Stimulated activated CD8-positive, alpha-beta memory T cell treated with anti-CD3 and anti-CD28 coated beads, Interleukin-2, amount 100 ng/mL, for 1 hour (primary cell): ENCODE measurements at places on chromosomes 7 and 10.

DNA sequence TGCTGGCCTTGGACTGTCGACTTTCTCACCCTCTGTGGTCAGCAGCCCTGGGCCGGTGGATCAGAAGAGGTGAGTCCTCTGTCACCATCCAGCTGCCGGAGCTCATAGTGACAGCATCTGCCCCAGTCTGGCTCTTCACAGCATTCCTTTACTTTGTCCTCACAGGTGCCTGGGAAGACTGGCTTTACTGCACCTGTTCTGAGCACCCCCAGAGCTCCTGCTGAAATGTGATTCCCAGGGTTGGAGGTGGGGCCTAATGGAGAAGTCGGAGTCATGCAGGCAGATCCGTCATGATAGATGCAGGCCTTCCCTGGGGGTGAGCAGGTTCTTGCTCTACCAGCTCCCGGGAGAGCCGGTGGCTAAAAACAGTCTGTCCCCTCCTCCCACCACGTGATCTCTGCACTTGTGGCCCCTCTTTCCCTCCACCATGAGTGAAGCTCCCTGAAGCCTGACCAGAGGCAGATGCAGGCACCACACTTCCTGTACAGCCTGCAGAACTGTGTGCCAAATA, 171.5 kb downstream of the ZMYND11 start:
- no peak for DNase-seq

- DNase-seq, result no peak
These were observed 106.1 kb downstream of the CRPPA start for GRCh38 chr7:16315280-16315679.

GRCh38 chr10:60197206-60197605, 192.5 kb downstream of the ANK3 start:
- no peak for DNase-seq

GRCh38 chr10:28355376-28355775, 52.5 kb upstream of the MPP7 start:
- no peak for DNase-seq

DNA sequence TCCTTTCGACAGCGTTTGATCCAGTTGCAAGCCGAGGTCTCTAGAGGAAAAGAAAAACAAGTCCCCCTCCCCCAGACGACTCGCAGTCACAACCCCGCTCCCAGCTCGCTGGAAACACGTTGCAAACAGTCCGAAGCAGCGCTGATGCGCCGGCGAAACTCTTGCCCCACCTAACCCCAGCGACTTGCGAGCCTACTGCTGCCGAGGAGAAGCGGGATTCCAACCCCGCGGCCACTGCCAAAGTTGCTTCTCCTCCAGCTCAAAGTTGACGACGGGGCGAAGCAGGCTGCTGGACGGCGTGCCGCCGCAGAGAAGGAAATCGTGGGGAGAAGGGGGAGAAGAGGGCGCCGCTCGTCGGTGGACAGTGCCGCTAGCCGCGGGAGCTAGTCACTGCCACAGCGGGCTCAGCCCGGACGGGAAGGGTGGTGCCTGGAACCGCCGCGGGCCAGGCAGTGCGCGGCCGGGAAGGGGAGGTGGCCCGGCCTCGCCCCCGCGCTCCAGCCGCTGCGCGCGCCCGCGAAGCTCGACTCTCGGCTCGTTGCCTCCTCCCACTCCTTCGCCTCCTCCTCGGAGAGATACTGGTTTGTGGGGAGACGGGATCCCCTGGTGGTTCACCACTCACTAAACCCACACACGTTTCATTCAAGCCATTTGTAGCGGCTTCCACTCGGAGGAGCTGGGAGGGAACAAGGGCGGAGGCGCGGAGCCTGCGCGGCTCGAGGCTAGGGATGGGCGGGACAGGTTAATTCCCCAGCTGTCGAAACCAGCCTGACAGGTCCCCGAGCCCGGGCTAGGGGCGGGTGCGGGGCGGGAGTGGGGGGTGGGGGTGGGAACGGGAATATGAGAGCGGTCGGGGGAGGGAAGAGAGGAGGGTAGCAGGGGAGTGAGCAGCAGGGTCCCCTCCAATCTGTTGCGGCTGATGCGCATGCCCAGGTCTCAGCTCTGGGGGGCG, at the start of gene GPR37:
GPR37 (minus strand) TSS at position 392 of the 952 bp plus-strand sequence. CDS start 816 bp downstream, outside the sequence.
- DNase-seq, result no peak

GRCh38 chr7:155247479-155248365, 50.0 kb upstream of the INSIG1 start:
- no peak for DNase-seq

DNA sequence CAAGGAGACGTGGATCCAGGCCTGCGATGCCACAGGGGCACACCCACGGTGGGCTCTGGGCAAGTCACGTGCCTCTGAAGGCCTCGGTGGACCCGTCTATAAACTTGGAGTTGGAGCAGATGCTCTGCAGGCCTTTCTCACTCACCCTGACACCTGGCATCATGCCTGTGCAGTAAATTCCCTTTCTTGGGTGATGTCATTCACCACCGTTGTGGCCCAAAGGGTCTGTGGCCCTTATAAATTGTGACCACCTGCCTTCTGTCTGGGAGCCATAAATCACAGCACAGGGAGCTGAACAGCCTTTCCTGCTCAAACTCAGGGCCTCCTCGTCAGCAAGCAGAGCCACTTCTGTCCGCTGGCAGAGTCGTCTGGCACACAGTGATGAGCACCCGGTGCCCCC, 52.2 kb downstream of the GPAM start:
- no peak for DNase-seq

DNA sequence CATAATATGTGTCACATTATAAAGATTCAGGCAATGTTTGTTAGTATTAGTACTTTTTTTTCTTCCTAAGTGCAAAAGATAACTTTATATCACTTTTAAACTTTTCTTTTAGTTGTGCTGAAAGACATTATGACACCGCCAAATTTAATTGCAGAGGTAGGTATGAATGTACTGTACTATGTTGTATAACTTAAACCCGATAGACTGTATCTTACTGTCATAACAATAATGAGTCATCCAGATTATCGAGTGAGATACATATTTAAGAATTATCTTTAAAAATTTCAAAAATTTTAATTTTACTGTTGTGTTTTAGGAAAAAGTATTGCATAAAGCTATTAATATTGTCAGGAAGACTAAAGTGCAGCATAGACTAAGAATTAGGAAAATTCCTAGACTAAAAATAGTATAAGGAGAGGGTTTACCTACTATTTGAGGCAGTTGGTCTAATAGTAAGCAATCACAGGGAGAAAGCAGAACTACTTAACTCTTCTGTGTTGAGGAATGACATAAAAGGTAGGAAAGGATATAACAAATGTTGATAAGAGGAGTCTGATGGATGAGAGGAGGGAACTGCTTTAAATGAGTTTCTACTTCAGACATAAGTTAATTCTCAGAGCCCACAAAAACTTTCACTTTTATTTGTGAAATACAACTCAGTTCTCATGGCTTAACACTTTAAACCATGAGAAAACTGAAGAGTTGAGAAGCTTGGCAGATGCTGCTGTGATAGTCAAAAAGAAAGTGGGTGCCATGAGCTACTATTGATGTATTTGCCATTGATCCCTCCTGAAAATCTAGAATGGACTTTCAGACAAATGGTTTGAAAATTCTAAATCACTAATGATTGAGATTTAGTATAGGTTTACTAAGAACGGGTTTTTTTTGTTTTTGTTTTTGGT, 67.8 kb downstream of the PTEN start:
- DNase-seq, result no peak

- DNase-seq, result no peak
These were observed 9.7 kb downstream of the RTKN2 start for GRCh38 chr10:62258926-62259325.
